Activated CD4-positive, CD25-positive, alpha-beta regulatory T cell (primary cell): ENCODE measurements at places on chromosomes 16 and 17.

GRCh38 chr16:11890231-11890965 lies 25.4 kb downstream of the GSPT1 start:
- no peak for DNase-seq

DNA sequence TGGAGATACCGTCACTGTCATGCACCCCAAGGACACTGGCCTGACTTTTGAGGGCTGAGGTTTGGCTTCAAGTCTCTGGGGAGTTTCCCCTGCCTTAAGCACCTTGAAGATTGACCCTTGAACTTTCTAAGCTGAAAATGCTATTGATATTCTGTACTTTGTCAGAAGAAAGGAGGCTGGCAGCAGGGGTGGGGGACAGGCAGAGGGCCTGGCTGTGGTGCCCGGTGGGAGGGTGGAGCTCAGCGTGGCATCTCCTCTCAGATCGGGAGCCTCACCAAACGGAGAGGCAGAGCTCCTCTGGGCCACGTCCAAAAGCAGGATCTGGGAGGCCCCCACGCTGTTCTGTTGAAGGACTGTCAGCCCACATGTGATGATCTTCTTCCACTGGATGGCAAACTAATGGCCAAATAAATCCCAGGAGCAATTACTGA lies 305.2 kb upstream of the IRX3 start:
- DNase-seq, result no peak

- DNase-seq, result no peak
Observed at GRCh38 chr16:24553983-24554382, 14.6 kb downstream of the RBBP6 start.

DNA sequence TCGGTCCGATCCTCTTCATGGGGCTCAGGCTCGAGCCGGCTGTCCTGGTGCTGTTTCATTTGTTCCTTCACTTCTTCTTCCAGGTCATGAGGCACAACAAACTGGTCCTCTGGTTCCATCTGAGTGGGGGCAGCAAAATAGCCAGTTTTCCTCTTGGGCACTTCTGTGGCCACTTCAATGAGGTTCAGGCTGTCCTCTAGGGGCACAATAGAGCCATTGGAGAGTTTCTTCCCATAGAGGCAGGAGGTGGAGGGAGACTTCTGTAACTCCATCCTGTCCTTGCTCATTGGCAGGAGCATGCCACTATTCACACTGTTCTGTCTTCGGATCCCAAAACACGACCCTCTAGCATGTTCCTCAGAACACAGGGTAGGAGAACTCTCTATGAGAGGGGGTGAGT lies 22.9 kb downstream of the MARVELD3 start:
- DNase-seq, result no peak

DNA sequence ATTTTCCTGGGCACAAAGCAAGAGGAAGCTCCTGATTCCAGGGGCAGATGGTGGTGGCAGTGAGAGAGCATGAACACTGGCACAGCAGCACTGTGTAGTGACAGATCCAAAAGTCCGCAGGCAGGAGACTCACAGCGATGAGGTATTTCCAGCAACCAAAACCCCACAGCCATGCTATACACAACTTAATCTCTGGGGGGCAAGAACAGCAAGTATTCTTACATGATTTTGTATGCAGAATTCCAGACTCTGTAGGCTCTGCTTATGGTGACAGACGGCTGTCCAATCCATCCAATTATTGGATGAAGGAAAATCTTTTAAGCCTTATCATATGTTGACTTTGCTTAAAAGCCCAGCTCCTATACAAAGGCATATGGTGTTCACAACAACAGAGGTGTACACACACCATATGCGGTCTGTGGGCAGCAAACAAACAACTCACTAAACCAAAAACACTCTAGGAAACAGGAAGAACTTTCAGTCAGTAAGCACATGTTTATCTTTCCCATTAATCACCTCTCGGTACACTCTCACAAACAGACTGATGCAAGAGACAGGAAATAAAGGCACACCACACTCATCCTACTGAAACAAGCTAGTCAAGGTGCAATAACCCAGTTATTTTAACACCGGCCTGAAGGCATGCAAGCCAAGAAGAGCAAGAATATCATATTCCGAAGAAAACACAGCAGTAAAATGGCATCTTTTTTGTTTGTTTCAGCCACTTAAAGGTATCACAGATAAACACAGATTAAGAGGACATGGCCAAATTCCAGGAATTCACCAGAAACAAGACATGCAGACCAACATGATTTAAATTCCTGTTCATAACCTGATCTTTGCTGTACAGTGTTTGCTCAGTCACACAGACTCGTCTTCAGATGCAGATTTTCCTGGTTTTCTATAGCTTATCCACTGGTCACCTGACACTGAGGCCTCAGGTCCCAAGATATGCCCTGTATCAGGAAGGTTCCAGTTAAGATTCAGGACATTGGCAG lies 47.8 kb downstream of the ERN1 start:
- DNase-seq, result no peak

DNA sequence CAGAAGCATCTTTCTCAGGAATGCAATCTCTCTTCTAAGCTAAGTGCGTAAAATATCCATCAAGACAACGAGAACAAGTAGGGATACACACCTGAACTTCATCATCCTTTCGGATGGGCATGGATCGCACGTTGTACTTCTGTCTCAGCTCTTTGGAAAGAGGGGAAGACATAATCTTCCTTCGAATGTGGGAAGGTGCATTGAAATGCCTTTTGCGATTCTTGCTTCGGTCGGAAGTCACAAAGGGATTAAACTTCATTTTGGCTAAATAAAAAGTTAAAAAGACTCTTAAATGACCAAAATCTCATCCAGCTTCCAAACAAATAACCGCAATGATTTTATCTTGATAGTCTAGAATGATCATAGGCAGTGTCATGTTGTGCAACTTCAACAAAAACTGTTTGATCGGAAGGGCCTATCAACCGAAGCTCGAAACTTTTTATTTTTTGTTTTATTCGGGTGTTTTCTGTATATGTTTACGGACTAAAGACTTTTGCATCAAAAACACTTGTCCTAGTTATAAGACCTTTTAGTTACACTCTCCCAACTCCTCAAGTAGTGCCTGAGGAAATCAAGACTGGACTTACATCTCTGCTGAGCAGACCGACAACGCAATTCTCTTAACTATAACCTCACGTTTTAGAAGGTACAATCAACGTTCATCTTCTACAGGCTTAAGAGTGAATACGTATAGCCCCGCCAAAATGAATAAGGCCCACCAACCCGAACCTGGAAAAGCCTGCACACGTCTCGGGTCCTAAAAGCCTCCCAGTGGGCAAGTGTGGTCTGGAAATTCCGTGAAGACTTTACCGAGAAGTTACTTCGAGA lies 727 bp downstream of the RPL26 start:
- no peak for DNase-seq

GRCh38 chr16:89384282-89384681 lies 106.1 kb downstream of the ANKRD11 start:
- DNase-seq, result no peak

DNA sequence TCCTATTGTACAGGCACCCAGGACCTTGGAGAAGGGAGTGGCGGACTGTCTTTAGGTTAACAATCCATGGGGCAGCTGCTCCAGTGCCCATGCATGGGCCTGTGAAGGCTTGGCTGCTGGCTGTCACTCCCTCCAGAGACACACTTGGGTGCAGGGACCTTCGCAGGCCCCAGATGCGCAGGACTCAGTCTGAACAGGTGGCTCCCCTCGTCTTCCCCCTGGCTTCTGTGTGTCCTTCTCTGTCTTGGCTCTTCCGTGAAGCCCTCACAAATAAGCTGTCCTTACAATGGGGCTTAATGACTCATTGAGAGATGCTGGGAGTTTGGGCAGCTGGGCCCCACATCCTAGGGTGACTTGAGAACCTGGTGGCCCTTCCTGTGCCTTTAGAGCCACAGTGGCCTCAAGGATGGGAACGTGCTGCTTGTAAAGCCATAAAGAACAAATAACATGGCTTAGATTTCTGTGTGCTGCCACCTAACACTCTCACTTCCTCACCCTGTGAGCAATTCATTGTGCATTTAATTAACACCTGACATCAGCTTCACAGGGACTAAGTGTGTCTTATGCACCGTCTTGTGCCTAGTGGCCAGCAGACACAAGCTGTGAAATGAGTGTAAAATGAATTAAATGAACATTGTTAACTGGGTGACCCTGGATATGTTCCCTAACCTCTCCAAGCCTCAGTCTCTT lies 340.7 kb downstream of the SNX29 start:
- no peak for DNase-seq

DNA sequence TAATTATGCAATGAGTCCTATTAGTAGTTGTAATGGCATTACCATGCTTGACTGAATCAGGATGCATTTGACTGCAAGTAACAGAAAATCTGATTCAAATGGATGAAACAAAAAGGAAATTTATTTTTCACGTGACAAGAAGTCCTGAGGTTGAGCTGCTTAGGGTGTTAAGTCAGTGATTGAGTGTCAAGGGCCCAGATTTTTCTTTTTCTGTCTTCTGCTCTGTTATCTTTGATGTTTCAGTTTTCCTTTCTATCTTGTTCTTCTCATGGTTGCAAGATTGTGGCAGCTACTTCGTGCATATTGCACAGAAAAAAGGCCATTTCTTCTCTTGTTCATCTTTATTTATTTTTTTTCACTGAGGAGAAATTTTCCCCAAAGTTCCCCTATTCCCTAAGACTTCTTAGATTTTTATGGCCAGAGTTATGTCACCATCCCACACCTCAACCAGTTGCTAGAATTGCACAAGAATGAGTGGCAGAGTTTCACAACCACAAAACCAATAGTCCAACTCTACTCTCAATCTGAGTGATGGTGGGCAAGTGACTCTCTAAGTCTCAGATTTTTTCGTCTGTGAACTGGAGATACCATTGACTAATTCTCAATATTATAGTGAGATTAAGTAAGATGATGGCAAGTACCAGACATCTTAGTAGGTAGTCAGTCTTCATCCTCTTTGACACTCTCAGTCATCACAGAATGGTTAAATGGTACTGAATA lies 15.7 kb upstream of the GPR139 start:
- no peak for DNase-seq
